ENCODE measurements at places on chromosomes 6 and 20.
A peak's percentile ranks its signal among the peaks of the same experiment; 100 is the strongest.

GRCh38 chr6:1406306-1407072 is 17.1 kb downstream of the FOXF2 start:
- DNase-seq, result peak; percentile 84

- no peak for DNase-seq
Measured at GRCh38 chr6:121885399-121886152, 450.1 kb downstream of the GJA1 start.

DNA sequence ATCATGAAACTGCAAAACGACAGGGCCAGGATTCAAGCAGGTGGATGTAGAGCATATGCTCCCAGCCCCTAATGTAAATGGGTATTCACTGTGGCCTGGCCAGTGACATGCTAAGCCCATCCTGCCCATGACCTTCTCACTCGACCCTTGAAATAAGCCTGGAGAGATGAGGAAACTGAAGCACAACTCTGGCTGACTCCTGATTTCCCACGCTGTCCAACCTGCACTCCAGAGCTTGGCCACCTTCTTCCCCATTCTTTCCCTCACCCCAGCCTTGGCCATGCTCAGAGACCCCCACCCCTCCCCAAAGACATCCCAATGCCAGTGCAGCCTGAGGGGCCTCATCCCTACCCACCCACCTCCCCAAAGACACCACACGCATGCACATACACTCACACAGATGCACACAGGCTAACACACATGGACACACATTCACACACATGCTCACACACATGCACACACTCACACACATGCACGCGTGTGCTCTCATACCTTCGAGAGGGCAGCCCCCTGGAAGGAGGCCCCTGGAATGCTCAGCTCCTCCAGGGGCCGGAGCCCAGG is 12.4 kb downstream of the TFEB start:
- DNase-seq, result no peak

DNA sequence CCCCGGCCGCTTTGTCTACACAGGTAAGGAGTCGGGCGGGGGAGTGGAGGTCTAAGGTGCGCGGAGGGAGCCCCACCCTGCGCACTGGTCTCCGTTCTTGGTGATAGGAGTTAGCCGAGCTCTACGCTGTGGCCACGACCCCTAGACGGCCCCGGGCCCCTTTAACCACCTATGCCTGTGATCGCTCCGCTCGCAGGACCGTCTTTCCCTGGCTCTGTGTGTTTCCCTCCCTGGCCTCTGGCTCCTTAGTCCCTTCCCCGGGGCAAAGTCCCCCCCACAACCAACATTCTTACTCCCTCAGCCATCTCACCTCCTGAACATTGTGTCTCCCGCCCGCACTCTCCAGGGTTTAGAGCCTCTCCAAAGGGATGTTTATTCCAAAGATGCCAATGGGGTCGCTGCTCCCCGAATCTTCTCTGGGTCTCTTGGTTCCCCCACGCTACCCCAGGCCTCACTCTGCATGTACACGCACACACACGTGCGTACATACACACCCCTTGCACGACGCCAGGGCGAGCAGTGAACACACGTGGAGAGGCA is 50.4 kb downstream of the CPXM1 start:
- DNase-seq, result no peak

GRCh38 chr20:2838847-2839671 is 1.4 kb downstream of the PCED1A start:
- DNase-seq, result no peak

GRCh38 chr20:325045-325888 is at the start of gene SOX12:
Gene SOX12, plus strand, starts transcription at chr20:325552. Its CDS starts 373 bp downstream, at chr20:325925.
- peak; percentile 88 for DNase-seq
